ENCODE measurements at places on chromosomes 7 and 10.
A peak's percentile ranks its signal among the peaks of the same experiment; 100 is the strongest.

DNA sequence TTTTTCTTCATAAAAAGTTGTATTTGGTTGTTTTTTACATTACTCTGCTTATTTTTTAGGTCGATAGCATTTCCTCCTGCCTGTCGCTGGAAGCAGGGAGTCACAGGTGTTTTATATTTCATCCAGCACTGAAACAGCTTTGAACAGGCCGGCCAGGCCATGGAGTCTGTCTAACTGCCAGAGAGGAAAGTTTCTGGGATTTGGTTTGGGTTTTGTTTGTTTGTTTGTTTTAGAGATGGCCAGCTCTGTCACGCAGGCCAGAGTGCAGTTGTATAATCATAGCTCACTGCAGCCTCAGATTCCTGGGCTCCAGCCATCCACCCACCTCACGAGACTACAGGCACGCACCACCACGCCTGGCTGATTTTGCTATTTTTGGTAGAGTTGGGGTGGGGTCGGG, 23.4 kb downstream of the PROSER2 start:
- DNase-seq, result no peak

- DNase-seq, result peak; percentile 69
These were observed 76.6 kb downstream of the GLRX3 start for GRCh38 chr10:130212746-130213145.

DNA sequence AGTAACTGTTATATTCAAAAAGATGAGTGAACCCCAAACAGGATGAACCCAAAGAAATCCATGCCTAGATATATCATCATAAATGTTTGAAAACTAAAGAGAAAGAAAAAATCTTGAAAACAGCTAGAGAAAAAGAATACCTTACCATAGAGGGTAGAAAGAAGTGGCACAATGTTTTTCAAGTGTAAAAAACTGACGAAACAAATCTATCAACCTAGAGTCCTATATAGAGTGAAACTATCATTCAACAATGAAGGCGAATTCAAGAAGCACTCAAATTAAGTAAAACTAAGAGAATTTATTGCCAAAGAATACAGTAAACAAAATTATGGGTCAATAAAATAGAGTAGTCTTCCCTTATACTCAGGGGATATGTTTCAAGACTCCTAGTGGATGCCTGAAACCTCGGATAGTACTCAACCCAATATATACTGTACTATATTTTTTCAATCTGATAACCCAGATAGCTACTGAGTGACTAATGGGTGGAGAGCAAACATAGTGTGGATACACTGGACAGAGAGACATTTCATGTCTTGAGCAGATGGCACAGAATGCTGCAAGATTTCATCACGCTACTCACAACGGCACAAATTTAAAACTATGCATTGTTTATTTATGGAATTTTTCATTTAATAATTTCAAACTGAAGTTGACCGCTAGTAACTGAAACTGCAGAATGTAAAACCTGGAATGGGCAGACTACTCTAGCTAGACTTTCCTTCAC, 52.6 kb upstream of the TMEM106B start:
- no peak for DNase-seq

DNA sequence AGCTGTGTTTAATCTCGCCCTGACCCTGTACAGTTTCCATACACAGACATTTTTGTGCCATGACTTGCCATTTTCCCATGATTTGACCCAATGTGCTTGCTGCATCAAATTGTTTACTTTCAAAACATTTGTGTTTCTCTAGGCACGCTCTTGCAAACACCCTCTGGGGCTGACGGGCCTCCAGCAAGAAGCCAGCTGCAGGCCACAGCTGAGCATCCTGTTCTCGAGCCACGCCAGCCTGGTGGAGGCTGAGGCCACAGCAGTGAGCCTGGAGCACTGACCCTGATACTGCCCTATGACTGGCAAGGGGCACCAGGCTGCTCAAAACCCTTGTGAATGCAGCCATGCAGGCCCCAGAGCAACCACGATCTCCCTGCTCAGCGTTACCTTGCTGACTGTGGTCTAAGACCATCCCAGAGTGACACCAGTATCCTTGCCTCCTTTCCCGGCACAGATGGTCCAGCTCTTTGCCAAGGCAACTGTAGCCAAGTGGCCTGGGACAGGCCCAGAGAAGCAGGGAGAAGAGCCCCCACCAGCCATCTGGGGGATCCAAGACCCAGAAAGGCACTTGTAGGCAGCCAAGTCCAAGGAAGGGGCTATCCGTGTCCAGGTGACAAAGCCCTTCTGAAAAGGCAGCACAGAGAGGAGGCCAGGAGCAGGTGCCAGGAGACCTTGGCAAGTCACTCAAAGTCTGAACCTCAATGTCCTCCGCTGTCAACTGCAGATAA, 78.5 kb downstream of the OAT start:
- DNase-seq, result no peak

- DNase-seq, result no peak
These were observed 274.2 kb downstream of the BAMBI start for GRCh38 chr10:28951484-28951883.

DNA sequence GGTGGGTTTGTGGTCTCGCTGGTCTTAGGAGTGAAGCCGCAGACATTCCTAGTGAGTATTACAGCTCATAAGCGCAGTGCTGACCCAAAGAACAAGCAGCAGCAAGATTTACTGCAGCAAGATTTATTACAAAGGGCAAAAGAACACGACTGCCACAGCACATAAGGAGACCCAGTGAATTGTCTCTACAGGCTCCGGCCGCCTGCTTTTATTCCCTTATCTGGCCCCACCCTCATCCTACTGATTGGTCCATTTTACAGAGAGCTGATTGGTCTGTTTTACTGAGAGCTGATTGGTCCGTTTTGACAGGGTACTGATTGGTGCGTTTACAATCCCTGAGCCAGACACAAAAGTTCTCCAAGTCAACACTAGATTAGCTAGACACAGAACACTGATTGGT, 82.1 kb downstream of the VIPR2 start:
- no peak for DNase-seq

DNA sequence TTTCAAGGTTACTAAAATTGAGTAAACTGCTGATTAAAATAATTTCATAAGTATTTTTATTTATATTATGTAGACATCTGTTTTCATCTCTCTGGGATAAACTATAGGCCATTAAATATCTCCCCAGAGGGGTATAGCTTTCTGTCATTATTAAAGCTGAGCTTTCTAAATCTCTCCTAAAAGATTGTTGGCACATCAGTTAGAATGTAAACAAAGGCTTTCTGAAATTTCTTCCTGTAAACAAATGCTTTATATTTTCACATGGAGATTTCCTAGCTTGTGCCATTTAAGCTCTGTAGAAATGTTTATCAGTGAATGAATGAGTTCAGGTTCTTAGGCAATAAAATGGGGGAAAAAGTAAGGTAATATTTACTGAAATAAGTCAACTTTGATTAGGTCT, 35.7 kb downstream of the PPP1R9A start:
- no peak for DNase-seq

DNA sequence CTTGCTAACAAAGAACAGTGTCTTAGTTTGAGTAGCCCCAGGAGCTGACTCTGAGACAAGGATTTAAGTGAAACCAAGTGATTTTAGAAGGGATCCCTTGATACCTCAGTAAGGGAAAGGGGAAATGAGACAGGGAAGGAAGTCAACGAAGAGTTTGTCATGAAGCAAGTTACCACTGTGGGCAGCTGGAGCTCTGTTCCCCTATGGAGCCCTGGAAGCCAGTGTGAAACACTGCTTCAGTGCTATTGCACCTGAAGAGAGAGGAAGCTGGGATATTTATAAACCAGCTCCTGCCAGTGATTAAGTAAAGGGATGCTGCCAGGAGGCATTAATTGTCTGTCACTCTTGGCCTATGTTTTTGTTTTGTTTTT, 58.9 kb upstream of the WAPL start:
- no peak for DNase-seq

GRCh38 chr10:100306861-100307260, 20.4 kb upstream of the BLOC1S2 start:
- DNase-seq, result no peak

GRCh38 chr7:21412410-21412851, 15.5 kb upstream of the SP4 start:
- no peak for DNase-seq
